ENCODE measurements at places on chromosomes 7 and 10. TPM values are rescaled to one million over a fixed set of nuclear protein-coding genes. Genes with fewer than 3 reads are reported as not detected.

DNA sequence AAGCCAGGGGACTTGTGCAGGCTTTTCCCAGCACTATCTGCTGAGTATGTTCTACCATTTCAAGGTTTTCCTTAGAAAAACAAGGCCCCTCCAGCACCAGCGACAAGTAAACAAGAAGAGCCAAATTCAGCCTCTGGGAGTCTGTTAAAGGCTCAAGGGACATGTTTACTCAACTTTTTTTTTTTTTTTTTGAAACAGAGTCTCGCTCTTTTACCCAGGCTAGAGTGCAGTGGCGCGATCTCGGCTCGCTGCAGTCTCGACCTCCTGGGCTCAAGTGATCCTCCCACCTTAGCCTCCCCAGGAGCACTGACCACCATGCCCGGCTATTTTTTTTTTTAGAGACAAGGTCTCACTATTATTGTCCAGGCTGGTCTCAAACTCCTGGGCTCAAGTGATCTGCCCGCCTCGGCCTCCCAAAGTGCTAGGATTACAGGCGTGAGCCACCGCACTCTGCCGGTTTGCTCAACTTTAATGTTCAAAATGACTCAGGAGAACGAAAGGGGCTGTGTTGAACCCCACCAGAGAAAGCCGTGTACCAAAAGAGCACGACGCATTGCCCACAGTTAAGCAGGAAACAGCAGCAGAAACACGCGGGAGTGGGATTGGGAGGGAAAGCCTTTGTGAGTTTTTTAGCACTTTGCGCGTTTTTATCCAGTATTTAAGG lies 772 bp downstream of the PRDX3 start:
- no peak for DNase-seq

The SPDYE8 gene
- total RNA-seq, result not detected

DNA sequence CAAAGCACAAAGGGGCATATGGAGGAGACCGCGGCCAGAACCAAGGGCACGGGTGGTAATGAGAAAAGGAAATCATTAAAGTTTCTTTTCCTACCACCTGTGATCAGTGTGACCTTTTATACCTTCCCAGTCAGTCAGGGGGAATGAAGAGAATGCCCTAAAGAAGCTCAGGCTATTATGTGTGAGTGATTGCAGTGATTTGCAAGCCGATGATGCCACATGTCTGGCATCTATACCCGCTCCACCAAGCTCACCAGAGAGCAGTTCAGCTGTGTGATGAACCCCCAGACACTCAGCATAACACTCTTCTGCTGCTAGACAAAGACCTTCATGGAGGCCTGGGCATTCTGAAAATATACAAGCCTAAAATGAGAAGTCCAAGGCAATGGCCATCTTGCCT lies 106.2 kb upstream of the AGK start:
- DNase-seq, result peak; percentile 52

DNA sequence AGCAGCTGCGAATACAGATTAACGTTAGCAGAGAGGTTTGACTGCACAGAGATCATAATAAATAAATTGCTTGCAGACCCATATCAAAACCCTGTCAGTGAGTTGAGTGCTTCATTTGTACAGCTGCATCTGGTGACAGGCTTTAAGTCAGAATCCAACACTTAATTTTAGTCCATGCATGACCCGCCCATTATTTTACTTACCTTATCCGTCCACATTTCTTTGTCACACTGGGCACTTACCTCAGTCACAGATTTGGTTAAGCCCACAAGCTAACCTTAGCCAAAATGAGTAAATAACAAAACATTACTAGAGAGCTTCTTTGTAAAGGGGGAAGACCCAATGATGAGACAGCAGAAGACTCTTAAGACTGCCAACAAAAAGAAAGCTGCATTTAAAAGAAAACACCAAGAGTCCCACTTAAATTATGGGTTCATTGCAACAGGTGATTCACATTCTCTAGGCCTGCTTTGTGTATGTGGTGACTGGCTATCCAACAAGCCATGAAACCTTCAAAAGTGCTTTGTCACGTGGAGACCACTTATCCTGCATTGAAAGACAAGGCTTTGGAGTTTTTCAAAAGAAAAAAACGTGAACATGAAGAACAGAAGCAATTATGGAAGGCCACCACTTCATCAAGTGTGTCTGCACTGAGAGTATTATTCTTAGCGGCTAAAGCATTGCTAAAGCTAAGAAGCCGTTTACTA lies 32.2 kb downstream of the PHTF2 start:
- no peak for DNase-seq

GRCh38 chr7:119931230-119931824 lies 341.6 kb upstream of the KCND2 start:
- no peak for DNase-seq

The PLA2G12B gene
- total RNA-seq, result not detected

The CCDC7 gene
- total RNA-seq, result 2.7 TPM

DNA sequence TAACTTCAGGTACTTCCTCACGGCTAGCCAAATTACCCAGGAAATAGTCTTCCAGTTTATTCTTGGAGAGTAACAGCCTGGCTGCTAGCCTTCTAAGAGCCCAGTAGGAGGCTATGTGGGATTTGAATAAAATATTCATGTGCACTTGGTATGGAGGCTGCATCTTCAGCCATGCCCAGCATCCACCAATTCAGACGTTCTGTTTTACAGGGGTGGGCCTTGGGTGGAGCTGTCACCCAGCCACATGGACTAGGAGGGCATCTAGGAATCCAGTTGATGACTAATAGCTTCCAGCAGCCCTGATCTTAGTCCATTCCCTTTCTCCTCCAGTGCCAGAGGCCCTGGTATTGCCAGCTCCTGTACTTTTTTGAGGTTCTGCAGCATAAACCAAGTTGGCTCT lies 66.3 kb upstream of the ZRANB1 start:
- no peak for DNase-seq

The PRSS2 gene
- not detected for total RNA-seq

The FAM20C gene
- 39.1 TPM for total RNA-seq

DNA sequence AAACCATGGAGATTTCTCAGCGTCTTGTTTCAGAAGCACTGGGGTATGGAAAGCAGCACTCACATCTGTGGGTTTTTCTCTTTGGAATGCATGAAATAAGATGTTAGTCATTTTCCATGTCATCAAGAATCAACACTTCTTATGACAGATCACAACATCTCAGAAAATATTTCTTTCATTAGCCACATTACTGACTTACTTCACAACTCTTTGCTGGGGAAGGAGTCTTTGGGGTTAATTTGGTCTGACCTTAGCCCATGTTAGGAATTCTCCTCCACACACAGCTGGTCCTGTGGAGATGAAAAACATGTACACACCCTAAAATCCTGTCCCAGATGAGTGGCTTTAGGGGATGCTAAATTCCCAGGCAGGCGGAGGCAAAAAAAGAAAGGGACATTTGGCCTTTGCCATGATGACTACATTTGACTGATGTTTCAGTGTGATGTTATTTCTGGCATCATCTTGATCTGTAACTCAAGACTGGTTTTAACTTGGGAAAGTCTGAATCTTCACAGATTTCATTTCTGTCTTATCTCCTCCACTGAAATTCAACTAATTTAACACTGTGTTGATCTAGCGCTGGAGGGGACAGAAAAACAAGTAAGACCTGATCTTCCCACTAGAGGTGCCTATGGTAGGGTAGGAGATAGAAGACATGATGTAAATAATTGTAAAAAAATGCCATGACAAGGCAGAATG lies 363.2 kb downstream of the PRPF18 start:
- peak; percentile 84 for DNase-seq

DNA sequence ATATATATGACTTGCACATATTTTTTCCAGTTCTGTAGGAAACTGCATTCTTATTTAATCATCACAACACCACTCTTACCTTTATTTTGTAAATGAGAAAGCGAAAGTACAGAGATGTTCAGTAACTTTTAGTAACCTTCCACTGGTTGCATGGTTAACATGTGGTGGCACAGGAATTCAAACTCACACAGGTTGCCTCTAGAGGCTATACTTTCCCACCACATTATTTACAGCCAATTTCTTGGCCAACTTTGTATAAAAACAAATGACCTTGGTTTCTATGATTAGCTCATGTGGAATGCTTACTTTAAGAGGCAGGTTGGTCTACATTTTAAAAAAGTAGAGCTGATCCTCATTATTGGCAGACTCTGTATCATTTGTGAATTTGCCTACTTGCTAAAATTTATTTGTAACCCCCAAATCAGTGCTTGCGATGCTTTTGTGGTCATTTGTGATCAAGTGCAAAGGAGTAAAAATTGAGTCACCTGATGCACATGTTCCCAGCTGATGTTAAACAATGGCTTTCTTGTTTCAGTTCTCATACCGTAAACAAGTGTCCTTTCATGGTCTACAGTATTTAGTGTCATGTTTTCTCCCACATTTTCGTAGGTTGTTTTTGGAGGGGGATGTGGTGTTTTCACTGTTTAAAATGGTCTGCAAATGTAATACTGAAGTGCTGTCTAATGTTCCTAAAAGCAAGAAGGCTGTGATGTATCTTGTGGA lies 14.8 kb downstream of the BBS9 start:
- DNase-seq, result no peak

The NKX2-3 gene
- not detected for total RNA-seq

- DNase-seq, result no peak
Measured at GRCh38 chr10:6617309-6618076, 37.4 kb upstream of the PRKCQ start.

GRCh38 chr7:32569388-32570289 lies 74.3 kb downstream of the AVL9 start:
- peak; percentile 44 for DNase-seq

The PPP1R9A gene
- 19.9 TPM for total RNA-seq

- DNase-seq, result no peak
Measured at GRCh38 chr10:58473976-58474375, 38.7 kb upstream of the BICC1 start.

GRCh38 chr10:13118784-13119410 lies 18.9 kb downstream of the OPTN start:
- DNase-seq, result no peak

The ARL3 gene
- 5.9 TPM for total RNA-seq

GRCh38 chr10:17425584-17426262 lies 28.7 kb downstream of the ST8SIA6 start:
- DNase-seq, result no peak

DNA sequence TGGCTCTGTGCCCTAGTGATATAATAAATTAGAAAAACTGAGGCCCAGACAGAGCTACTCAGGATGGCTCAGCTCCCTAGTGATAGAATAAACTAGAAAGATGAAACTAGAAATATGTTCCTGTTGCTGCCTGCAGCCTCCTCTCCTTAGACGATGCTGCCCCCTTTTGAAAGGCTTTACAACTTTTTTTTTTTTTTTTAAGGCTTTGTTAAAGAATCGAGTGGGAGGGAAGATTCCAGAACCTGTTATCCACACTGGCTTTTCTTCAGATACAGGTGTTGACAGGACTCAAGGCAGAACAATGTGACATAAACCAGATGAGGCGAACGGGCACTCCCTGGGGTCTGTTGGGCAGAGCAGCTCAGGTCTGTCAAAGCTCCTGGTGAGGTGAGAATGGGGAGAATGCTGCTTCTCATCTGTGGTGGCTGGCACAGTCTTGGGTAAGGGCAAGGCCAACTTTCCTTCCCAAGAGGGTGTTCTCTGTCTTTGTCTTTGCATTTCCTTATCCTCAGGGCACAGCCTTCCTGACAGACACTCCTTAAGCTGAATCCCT lies 175.1 kb downstream of the COBL start:
- DNase-seq, result no peak

DNA sequence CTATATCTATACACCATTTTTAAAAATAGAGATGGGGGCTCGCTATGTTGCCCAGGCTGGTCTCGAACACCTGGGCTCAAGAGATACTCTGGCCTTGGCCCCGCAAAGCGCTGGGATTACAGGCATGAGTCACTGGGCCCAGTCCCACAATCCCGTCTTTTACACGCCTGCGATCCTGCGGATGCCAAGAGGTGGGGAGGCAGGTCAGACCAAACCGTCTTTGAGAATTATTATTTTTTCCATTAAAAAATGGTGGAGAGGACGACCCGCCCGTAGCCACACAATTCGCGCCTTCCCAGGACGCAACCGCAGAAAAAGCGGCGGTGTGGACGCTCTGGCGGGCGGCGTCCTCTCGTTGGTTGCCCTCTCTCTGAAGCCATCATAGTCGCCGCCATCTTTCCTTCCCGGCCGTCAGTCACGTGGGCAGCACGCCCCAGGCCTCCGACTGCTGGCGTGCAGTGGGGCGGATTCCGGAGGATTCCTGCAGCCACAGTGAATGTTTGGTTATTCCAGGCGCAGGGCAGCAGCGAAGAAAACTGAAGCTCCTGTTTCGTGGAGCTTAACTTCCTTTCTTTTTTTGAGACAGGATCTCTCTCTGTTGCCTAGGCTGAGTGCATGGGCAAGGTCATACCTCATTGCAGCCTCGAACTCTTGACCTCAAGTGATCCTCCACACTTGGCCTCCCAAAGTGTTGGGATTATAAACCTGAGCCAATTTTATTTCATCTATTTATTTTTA lies 9.9 kb upstream of the EPHB4 start:
- DNase-seq, result no peak

GRCh38 chr7:81624650-81625631 lies 144.9 kb downstream of the HGF start:
- no peak for DNase-seq

- DNase-seq, result no peak
Measured at GRCh38 chr10:58264780-58265179, 2.9 kb downstream of the IPMK start.

DNA sequence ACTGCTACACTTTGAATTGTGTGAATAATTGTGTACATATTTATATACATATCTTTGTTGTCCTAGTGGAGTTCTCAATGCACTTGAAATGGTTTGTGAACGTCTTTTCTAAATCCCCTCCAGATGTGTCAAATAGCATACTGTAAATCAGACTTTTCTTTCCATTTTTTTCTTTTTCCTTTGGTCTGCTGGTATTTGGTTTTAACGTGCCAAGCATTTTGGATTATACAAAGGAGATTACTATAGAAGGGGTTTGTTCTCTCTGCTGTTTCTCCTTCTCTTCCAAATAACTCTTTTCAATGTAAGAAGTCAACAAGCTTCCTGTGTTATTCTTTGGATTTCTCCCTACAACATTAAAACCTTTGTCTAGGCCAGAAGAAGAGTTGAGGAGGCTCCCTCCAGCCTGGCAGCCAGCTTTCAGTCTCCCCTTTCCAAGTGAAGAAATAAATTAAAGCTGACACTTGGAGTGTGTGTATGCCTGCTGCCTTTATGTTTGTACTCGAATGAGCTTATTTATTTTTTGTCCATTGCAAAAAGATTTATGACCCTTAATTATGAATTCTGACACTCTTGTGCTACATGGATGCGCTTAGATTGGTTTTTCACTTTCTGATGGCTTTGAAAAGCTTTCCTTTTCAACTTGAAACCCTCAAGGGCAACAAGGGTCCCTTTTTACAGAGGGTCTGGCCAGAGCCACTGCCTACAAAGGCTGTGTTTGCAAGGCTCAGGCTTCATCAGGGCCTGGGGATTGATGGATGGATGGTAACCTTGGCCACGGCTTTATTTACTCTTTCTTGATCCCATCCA lies 107.8 kb downstream of the RAB18 start:
- DNase-seq, result no peak

GRCh38 chr7:106367018-106367420 lies 82.2 kb upstream of the NAMPT start:
- DNase-seq, result no peak

- no peak for DNase-seq
Measured at GRCh38 chr10:76070916-76071315, 639.5 kb downstream of the LRMDA start.

- DNase-seq, result no peak
Measured at GRCh38 chr10:89257581-89257980, 6.0 kb upstream of the LIPA start.

- DNase-seq, result peak; percentile 23
Measured at GRCh38 chr7:106693677-106694353, 32.9 kb upstream of the CCDC71L start.

- peak; percentile 72 for DNase-seq
Measured at GRCh38 chr7:155618708-155619633, 25.5 kb upstream of the RBM33 start.

- DNase-seq, result no peak
Measured at GRCh38 chr10:4255751-4256150, 470.7 kb upstream of the KLF6 start.

- no peak for DNase-seq
Measured at GRCh38 chr7:103343758-103344452, 662 bp downstream of the DNAJC2 start.

The SEC61A2 gene
- total RNA-seq, result 7.8 TPM
